ENCODE measurements at places on chromosomes 5 and 9.

GRCh38 chr9:90942555-90942954 is 140.9 kb downstream of the SYK start:
- no peak for DNase-seq

DNA sequence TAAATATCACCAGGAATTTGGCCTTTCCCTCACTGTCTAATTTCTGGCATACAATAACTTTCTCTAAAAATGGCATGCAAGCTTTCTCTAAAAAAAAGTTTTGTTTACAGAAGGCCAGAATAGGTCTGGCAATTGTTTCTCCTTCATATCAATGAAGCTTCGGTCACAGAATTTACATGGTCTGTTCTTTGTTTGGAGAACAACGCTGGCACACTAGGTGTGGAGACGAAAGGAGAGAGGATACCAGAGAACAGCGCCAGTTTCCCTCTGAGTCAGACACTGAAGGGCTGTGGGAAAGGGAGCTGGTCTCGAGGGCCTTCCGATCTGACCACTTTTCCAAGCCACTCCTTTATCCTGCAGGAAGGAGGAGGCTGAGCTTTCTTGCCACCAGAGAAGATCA is 60.1 kb upstream of the ITGA1 start:
- DNase-seq, result no peak

- no peak for DNase-seq
Measured at GRCh38 chr5:71932655-71933338, 174.5 kb upstream of the MAP1B start.

DNA sequence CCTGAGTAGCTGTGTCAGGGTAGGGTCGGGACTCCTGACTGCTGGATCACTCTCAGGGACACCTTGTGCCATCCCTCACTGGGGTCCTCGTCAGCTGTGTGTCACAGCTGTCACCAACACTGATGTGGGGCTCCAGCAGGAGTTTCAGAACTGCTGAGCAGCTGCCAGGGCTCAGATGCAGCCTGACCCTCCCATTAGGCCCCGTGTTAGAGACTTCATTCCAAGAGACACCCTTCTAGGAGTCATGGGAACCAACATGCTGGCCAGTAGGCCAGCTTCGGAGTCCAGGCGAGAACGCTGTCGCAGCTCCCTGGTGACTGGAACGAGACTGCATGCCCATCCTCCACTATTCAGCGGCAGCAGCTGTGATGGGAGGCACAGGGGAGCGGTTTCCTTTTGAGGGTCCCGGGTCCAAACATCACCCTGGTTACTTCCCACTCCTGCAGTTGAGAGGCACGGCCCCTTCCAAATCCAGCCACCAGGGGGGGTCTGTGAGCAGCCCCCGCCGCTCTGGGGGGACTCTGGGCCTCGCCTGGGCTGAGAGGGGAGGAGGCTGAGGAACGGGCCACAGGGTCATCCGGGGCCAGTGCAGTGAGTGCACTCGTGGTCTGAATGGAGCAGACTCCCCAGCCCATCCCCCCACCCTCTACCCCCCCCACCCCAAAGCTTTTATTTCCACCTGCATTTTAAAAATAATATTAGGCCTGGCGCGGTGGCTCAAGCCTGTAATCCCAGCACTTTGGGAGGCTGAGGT is 12.6 kb upstream of the TCF7 start:
- no peak for DNase-seq

GRCh38 chr5:157469687-157470086 is 9.7 kb downstream of the NIPAL4 start:
- DNase-seq, result no peak

GRCh38 chr9:37908698-37909186 is 4.8 kb upstream of the SLC25A51 start:
- no peak for DNase-seq

DNA sequence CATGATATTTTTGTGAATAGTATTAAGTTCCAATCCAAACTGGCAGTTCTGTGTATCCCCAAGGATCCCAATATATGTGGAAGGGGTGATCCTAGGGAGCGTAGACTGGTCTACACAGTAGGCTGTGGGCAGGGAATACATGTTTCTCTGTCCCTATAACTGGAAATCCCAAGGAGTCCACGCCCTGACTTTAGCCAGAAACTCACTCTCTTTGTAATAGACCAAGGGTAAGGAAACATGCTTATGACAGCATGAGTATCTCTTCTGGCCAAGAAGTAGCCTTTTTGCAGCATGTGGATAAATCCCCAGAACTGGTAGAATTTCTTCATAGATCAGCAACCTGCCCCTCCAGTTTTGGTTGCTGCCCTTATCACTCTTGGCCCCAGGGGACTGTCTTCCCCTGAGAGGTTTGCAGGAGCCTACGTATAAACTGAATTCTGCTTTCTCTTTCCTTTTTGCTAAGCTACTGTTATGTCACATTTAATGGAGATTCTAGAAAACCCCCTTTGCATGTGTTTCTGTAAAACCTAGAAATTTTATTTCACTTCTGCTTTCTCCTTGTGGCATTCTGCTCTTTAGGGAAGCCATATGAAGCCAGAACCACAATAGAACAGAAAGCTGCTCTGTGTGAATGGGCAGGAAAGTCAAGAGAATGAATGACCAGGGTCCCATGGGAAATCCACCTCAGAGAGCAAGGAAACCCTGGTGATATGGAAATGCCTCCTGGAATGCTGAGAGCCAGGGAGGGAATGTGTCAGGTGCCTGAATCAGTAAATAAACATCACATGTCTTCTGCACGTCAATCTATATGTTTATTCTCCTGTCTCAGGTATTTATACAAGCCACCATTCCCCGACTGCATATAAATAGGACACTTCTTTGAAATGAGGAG is 3.5 kb downstream of the IFNA2 start:
- DNase-seq, result no peak

DNA sequence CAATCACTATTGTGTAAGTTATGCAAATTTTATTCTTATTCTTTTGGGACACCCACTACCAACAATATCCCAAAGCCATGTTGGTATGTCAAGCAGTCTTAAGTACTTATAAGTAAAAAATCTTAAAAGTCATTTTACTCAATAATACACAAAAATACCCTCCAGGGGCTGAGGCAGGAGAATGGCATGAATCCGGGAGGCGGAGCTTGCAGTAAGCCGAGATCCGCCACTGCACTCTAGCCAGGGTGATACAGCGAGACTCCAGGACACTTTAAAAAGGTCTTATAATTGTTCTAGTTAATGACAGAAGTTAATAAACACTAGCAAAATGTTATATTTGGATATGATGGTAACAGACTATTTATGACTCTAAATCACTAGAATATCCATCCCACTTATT is 16.8 kb downstream of the CLINT1 start:
- DNase-seq, result no peak

GRCh38 chr9:80158131-80158530 is 586.4 kb downstream of the TLE4 start:
- no peak for DNase-seq

- peak; percentile 58 for DNase-seq
Measured at GRCh38 chr5:663436-664342, 29.5 kb downstream of the TPPP start.

- no peak for DNase-seq
Measured at GRCh38 chr5:160770718-160771117, 81.3 kb downstream of the ATP10B start.

GRCh38 chr9:92158097-92158601 is 42.9 kb upstream of the SPTLC1 start:
- no peak for DNase-seq

- no peak for DNase-seq
Measured at GRCh38 chr5:60521376-60522291, 178.3 kb downstream of the DEPDC1B start.

GRCh38 chr9:34399729-34400128 is 23.0 kb upstream of the MYORG start:
- DNase-seq, result no peak

DNA sequence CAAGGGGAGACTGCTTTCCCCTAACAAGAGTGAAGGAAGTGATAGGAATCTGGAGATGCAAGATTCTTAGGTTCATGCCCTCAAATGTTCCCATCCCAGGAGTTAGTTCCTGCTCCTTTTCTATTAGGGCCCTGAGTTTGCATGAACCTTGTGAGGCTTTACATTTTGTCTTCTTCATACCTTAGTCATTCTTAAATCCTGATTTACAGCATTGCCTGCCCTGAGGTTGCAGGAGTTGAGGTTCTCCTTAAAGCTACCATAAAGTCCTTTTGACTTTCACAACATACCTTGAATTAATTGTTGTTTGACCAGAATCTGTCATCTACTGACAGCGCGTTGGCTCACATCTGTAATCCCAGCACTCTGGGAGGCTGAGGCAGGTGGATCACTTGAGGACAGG is 151.5 kb upstream of the ABCA1 start:
- DNase-seq, result no peak

GRCh38 chr9:116791326-116791725 is 104.2 kb downstream of the TRIM32 start:
- DNase-seq, result no peak

- DNase-seq, result no peak
Measured at GRCh38 chr9:20562051-20562450, 60.2 kb downstream of the MLLT3 start.

GRCh38 chr5:160390787-160391696 is 8.8 kb downstream of the FAM200C start:
- no peak for DNase-seq

DNA sequence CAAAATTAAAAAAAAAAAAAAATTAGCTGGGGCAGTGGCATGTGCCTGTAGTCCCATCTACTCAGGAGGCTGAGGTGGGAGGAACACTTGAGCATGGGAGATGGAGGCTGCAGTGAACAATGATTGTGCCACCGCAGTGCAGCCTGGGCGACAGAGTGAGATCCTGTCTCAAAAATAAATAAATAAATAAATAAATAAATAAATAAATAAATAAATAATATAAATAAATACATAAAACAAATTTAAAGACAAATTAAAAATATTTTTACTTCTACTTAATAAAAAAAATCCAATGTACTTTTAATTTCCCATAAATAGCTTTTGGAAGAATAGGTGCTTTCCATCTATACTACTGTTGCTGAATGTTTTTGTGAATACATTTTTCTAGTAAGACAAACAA is 598.4 kb upstream of the EDIL3 start:
- DNase-seq, result no peak

- no peak for DNase-seq
Measured at GRCh38 chr5:130400091-130400490, 495.8 kb downstream of the CHSY3 start.

DNA sequence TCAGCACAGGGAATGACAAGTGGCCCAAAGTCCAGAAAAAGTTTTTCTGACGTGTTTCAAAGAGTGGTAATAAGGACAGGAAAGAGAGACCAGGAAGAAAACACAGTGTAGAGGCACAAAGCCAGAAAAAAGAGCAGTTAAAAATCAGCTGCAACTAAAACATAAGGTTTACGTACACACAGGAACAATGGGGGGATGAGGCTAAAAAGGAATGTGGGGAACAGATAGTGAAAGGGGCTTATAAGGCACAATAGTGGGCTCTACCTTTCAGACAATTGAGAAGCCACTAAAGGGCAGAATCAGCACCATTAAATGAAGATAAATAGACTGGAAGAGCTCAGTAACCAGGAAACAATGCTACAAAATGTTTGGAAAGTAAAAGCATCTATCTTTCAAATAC is 5.5 kb downstream of the ELP1 start:
- no peak for DNase-seq

- no peak for DNase-seq
Measured at GRCh38 chr5:30937070-30937469, 256.4 kb upstream of the CDH6 start.

DNA sequence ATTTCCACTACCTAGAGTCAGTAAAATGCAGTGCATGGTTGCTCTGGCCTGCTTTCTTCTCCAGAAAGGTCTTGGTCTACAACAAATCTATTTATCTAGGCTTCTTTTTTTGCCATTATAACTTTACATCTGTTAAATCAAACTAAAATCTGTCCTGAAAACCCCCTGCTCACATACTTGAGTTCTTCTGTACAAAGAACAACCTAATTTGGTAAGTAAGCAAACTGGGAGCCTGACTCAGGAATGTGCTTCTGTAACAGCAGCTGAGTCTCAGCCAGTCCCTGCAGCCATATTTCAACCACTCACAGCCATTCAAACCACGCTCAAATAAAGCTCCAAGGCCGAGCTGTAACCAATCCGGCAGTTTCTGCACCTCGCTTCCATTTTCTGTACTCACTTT is 95.8 kb downstream of the PLPP1 start:
- no peak for DNase-seq

DNA sequence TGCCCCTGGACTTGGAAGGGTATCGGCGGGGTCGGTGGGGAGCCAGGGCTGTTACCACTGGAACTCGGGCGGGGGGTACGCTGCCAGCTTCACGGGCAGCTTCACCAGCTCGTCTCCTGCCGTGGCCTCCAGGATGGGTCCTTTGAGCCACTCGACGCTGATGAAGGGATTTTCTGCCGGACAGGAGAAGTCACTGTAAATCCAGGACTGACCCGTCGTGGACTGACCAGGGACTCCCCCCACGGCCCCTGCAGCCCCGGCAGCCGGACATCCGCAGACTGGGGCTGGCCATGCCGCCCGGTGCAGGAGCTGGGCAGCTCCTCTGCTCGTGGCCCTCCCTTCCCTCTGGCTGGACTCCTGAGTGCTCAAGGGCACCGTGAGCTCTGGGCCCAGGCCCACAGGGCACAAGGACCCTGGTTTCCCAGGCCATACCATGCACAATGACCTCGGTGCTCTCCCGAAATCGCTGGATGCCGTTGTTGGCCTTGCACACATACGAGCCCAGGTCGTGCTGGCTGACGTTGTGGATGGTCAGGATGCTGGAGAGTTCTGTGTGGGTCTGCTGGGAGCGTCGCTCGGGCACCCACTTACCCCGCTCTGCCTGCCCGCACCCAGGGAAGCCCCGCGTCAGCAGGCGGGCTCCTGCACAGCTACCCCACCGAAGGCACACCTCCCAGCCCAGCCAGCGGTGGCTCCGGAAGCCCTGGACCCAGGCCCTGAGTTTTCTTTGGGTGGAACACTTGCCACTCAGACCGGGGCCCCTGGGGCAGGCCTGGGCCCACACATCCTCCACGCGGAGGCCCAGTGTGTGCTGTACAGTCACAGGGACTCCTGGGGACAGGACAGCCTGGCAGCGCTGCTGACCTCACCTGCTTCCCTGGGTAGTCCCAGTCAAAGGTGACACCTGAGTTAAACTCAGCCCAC is 20.3 kb downstream of the FLT4 start:
- no peak for DNase-seq

- DNase-seq, result no peak
Measured at GRCh38 chr5:52743970-52744369, 43.7 kb upstream of the ITGA1 start.

GRCh38 chr5:105218018-105218417 is 1655.4 kb upstream of the NUDT12 start:
- no peak for DNase-seq

All from NCI-H2107 (cell line).